Endothelial cell (in vitro differentiated cells): ENCODE measurements at places on chromosomes 6 and 20. TPM values are rescaled to one million over a fixed set of nuclear protein-coding genes. Genes with fewer than 3 reads are reported as not detected.

- no peak for DNase-seq
Observed at GRCh38 chr20:2353231-2353630, 27.5 kb upstream of the TGM6 start.

- DNase-seq: peak; percentile 60
Observed at GRCh38 chr6:37059344-37060194, 54.1 kb downstream of the FGD2 start.

OPRM1 gene
- not detected for total RNA-seq

DNA sequence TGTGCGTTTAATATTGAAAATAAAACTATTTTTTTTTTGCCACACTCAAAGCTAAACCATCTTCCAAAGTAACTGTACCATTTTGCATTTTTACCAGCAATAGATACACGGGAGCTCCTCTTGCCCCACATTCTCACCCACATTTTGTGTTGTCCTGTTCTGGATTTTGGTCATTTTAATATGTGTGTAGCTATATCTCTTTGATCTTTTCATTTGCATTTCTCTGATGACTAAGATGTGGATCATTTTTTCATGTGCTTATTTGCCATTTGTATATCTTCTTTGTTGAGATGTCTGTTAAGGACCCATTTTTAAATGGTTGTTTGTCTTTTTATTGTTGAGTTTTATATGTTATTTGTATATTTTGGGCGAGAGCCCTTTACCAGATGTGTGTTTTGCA, 1543.5 kb downstream of the GRIK2 start:
- DNase-seq: no peak

DNA sequence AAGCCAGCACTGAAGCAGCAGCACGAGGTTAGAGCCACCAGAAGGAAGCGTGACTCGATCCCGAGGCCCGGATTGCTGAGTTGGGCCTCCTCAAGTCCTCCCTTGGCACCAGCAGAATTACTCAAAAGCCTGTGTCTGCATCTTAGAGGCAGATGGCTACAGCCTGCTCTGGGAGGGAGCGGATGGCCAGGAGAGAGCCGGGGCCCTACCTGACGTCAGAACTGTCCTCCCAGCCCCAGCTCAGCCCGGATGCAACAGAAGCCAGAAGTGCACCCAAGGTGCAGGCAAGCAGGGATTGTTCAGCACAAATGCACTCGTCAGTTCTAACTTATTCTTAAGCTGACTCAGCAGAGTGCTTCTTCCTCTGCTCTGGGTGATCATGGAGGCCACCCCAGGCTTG, 155.5 kb upstream of the RPS6KA2 start:
- DNase-seq: no peak
